ENCODE measurements at places on chromosomes 13 and 19. TPM values are rescaled to one million over a fixed set of nuclear protein-coding genes. Genes with fewer than 3 reads are reported as not detected.

Gene ZNF793
- 29.7 TPM for total RNA-seq

DNA sequence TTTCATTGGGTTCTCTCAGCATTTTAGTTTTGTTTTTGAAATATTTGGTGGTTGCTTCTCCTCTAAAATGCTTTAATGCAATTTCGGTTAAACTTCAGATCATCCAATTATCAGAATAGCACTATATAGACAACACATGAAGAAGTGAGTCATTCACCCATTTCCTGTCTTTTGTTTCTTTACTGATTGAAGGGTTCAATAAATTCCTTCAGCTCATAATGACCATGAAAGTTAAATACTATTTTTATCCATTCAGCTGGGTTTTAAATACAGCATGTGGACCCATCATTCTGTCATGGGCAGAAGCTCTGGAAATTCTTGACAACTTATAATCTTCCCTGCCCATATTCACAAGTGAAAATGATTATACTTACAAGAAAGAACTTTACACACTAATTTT lies 187.2 kb downstream of the ITGBL1 start:
- DNase-seq, result no peak

Gene GJB2
- 24.4 TPM for total RNA-seq

DNA sequence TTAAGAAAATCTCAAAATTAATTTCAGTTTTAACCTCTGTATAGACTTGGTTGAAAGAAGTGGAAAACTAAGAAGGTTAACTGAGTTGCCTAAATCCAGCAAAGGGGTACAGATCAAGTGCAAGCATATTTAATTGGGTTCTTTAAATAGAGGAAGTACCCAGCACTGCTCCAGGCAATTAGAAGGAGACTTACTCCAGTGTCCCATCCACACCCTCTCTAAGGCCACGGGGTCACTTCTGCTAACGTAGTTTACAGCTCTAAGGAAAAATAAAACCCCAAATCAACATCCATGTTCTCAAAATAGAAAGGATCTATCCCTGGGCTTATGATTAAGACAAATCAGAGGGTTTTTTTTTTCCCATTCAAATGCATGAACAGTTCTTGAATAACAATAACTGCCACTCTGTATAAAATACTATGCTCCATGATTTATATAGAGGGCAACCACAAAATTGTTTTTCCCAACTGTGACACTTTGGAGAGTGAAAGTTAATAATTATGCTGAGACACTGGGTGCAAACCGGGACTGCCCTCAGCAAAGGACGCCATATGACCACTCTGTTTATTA lies 4.6 kb downstream of the FRY start:
- no peak for DNase-seq

- DNase-seq, result no peak
Measured at GRCh38 chr19:6249296-6249695, 30.5 kb downstream of the MLLT1 start.

GRCh38 chr13:109974354-109974753 lies 188.0 kb upstream of the IRS2 start:
- DNase-seq, result no peak

Gene IGLON5
- total RNA-seq, result 25.9 TPM

Data from mesothelial cell of epicardium (in vitro differentiated cells).